Anterior cingulate cortex (tissue), 58 donors: ENCODE measurements at places on chromosomes 6 and 20.

- DNase-seq: no peak
These were observed 102.4 kb downstream of the F13A1 start for GRCh38 chr6:6217855-6218758.

DNA sequence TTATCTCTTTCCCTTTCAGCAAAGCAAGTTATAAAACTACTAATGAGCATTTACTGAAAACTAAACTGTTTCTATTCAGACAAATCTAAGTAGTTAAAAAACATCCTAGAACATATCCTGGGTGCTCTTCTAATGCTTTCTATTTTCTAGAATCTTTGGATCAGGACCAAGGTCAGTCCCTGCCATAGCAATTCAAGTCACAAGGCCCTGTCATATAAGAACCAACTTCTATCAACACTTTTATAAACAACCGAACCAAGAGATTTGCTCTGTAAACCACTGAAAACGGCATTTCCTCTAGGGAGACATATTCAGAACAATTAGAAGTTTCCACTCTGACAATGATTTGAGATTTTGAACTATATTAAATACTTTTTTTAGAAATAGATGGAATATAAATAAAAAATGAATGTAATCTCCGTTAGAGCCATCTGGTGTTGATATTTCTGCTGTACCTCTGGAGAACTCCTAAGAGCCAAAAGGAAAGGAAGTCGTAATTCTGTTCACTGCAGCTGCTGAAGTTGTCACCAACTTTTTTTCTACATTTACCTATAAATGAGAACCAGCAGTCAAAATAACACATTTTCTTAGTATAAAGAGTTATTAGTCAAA, 51.4 kb upstream of the LGSN start:
- DNase-seq: no peak

GRCh38 chr6:71250099-71250602, 38.5 kb upstream of the OGFRL1 start:
- DNase-seq: no peak

GRCh38 chr6:160990847-160991405, 643 bp upstream of the MAP3K4 start:
- DNase-seq: no peak

DNA sequence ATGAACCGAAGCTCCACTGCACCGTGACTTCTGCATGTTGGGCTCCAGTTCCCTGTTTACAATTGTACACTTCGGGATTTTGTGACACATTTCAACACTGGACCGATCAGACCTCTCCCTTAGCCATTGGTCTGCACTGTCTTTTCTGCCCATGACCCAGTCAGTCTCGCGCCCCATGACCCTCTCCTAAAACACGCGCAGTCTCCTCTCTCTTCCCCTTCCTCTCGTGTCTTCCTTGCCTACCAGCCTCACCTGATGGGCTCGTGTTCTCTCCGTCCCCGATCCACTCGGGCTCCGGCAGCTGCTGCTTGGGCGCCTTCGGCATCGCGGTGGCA, 535 bp upstream of the ABCF1 start:
- no peak for DNase-seq

DNA sequence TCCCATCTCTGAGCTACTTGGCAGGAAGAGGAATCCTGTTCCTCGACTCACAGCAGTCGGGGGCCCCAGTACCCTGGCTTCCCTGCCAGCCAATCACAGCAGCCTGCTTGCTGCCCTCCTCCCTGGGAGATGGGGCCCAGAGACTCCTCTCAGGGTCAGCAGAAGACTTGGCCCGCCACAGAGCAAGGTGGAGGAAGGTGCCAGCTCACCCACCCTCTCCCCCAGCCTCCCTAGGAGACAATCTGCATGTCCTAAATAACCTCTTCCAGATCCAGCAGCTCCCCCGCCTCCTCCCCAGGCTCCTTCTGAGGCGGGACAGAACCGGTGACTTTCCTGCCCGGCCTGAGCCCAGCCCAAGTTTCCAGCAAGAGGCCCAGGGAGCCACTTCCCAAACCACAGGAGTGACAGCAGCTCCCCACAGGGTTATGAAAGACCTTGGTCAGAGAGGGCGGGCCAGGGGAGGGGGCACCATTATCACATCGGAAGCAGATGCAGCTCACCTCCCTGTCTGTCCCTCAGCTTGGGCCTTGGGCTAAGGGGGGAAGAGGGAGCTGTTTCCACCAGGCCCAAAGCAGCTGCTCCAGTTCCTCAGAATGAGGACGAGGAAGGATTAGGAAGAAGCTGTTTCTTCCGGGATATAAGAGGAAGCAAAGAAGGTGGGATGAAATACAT, 2.3 kb downstream of the CCND3 start:
- peak; percentile 40 for DNase-seq

DNA sequence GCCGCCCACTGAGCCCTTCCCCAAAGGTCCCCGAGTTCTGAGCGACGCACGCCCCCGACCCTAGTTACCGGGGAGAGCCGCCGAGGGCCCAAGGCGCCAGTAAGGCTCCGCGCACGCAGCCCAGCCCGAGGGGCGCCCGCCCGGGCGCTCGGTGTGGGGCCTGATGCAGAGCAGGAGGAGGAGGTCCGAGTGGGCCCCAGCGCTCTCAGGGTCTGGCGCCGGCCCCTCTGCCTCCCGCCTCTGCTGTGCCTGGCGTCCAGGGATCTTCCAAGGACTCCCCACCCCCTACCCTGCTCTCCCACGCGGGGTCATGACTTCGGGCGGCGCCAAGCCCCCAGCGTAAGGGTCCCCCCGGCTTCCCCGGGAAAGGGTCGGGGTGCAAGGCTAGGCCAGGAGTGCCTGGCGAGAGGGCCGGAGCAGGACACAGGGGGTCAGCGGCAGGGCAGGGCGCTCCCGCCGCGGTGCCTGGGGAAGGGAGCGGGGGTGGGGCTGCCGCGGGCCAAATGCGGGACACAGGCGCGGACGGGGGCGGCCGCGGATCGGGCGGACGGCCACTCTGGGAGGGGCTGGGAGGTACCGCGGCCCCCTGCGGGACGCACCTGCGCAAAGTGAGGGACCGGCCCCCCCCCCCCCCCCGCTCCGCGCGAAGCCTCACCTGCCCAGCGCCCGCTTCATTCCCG, 637 bp downstream of the ABHD12 start:
- peak; percentile 49 for DNase-seq

DNA sequence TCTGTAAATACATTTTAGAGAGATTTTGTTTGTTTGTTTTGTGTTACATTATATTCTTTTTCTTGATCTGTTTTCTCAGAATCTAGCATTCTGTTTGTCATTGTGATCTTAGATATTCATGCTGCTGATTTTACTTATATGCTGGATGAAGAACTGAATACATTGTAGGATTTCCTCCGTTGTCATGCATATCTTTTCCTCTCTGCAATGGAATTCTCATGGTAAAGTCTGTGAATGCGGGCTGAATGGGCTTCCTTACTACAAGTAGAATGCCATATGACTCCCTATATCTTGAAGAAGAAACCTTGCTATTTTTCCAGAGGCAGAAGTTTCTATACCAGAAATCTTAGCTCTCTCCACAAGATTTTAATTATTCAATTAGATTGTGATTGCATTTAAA, 2.4 kb upstream of the DEFB114 start:
- no peak for DNase-seq

DNA sequence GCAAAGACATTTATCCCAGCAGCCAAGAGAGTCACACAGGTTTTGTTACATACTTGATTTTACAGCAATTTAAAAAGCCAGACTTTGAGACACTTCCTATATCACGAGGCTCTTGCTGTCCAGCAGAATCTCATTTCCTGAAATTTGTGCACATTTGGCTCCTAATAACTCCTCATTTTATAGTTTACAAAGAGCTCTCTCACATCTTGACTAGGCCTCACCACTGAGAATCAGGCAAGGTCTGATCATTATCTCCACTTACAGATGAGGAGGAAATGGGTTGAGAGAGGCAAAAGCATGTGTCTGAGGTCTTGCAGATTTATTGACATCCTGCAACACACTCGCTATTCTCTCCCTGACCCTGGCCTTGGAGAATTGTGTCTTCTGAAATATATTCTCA, 426.8 kb downstream of the MAFB start:
- no peak for DNase-seq

DNA sequence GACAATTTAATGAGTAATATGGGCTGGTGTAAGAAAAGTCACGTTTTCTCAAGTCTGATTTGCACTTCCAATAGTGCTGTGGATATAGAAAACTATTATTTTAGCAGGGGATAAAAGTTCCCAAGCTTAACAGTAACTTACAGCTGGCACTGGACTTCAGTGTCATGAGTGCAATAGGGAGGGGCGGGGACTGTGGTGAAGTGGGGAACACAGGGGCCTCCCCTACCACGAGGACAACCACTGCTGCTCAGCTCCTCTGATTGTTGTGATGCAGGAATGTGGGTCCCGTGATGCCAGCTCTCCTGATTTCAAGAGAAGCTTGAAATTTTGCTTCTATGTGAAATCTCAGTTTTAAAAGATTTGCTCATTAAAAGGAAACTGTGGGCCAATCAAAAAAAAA, 24.0 kb downstream of the SLC13A3 start:
- no peak for DNase-seq

DNA sequence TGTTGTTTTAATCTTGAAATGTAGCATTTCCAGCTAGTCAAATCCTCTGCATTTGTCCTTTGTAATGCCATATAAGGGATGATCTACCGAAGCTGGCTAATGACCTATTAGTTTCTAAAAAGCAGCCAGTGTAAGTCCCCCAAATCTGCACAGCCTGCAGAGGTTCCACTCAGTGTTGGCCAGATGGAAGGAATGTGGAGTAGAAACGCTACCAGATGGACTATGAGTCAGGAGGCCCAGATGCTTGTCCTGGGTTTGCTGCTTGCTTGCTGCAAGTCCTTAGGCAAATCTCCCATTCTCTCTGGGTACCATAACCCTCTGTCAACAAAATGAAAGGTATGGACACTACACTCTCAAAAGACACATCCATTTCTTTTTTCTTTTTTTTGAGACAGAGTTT, 149.8 kb downstream of the BTBD9 start:
- no peak for DNase-seq

- no peak for DNase-seq
These were observed 117.8 kb downstream of the ZDHHC14 start for GRCh38 chr6:157498817-157499216.

- DNase-seq: no peak
These were observed 14.6 kb upstream of the STK35 start for GRCh38 chr20:2086980-2087377.

GRCh38 chr20:63661108-63661507, 3.0 kb downstream of the RTEL1 start:
- DNase-seq: no peak

GRCh38 chr6:35072698-35073055, 68.5 kb downstream of the TCP11 start:
- DNase-seq: no peak

DNA sequence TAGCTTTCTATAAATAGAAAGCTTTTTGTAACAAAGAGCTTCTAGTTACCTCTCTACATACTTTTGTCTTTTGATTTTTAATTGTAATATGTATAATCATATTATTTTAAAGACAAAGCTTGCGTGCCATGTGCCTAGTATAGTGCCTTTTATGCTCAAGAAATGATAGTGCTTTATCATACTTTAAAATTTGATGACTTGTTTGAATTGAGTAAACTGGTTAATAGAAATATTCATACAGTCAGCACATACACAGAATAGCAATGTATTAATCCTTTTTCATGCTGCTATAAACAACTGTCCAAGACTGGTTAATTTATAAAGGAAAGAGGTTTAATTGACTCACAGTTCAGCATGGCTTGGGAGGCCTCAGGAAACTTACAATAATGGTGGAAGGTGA, 313.0 kb downstream of the FRK start:
- DNase-seq: no peak

DNA sequence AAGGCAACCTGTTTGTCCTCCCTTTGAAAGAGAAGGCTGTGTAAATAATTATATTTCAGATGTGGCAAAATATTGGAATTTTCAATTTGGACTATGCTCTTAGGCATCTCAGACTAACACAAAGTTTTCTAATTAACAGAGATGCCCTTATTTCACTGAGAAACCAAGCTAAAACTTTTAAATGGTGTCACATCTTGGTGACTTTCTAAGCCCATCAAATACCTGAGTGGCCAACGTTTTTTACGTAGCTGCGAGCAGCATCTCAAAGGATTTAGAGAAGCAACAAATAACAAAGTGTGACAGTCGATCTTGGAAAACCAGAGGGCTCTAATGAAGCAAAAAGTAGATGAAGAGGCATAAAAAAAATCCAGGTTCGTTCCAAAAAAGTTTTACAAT, 3.4 kb upstream of the HEY2 start:
- no peak for DNase-seq

DNA sequence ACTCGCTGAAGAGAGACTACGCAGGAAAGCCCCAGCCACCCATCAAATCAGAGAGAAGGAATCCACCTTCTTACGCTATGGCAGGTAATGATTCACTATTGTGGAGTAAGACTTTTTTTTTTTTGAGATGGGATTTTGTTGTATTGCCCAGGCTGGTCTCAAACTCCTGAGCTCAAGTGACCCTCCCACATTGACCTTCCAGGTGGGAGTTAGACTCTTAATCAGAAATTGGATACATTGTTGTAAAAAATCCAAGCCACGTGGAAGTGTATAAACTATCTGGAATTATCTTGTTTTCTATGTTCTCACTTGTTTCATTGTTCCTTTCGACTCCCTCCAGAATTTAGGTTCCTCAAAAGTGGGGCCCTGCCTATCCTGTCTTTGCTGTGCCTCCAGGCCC, 6.8 kb downstream of the NQO2 start:
- DNase-seq: no peak

- DNase-seq: no peak
These were observed 87.9 kb upstream of the CDYL start for GRCh38 chr6:4687989-4688947.

DNA sequence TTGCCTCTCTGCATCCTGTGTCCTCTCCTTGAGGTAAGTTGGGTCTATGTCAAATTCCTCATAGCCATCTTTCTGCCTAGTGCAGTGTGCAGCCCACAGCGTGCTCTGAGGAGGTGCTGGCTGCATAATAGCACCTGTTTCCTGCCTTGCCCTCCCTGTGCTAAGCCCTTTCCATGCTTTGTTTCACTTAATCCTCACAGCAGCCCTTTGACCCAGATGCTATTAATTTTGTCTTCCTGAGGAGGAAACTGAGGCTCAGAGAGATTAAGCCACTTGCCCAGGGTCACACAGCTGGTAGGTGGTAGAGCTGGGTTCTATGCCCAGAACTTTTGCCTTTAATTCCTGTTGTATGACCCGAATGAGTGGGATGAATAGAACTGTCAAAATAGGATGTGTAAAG, 13.5 kb downstream of the FAM83D start:
- DNase-seq: no peak

DNA sequence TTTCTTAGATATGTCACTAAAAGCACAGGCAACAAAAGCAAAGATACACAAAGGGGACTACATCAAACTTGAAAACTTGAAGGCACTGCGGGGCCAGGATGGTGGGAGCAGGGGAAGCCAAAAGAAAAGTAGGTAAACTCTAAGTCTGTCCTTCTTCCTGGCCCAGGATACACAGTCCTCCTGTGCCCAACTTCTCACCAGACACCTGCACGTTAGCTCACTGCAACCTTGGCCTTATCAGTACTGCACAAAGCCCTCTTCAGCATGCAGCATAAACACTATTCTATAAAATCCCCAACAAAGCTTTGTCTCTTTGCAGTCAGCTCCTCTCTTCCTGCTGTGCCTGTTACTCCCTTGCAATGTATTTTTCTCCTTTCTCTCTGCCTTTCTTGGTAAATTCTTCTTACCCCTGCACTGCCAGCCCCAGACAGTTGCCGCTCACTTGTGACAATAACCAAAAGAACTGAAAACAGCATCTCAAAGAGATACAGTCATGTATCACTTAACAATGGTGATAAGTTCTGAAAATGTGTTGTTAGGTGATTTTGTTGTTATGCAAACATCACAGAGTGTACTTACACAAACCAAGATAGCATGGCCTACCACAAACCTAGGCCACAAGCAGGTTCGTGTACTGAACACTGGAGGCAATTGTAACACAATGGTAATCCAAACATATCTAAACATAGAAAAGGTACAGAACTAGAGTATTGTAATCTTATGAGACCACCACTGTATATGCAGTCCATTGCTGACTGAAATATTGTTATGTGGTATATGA, 51.2 kb downstream of the NINL start:
- DNase-seq: no peak
